ENCODE measurements at places on chromosomes 2 and 18.

GRCh38 chr18:13635046-13635445 lies 91.3 kb downstream of the FAM210A start:
- no peak for DNase-seq

GRCh38 chr2:214261683-214262082 lies 149.2 kb upstream of the VWC2L start:
- no peak for DNase-seq

- no peak for DNase-seq
Measured at GRCh38 chr2:216274194-216274840, 98.0 kb downstream of the MARCHF4 start.

DNA sequence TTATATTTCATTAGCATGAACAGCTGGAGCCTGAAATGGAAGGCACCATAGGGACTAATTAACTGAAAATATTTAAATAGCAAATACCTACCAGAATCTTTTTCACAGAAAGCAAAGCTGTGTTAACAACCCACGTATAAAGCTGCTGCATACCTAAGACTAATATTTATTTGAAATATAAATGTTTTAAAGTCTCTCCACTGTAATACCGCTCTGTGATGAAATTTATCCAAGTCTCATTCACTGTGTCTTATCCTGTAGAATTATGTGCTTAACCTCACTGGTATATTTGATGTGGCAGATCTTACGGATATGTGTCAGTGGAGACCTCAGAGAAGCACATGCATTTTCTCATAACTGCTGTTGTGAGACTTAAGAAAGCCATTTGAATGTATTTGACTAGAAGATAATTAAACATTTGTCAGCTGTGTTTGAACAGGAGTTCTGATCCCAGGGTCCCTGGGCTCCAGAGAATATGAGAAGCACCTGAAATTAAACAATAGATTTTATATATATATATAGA lies 373.3 kb downstream of the ZNF804A start:
- DNase-seq = no peak

DNA sequence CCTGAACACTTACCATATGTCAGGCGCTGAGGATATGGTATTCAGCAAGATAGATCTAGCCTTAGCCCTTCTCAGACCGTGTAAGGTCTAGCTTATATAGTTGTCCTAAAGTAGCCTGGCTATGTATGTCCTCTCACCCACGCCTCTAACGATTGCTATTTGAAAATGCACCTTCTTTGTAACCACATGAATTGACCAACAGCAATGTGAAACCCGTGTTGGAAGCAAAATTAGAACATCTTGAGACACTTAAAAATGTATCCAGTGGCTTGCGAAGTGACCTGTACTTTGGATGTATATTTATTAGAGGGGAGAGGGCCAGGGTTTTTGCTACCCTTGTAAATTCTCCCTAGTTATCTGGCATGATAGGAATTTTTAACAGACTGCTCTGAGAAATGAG lies 860.0 kb upstream of the ZEB2 start:
- no peak for DNase-seq

DNA sequence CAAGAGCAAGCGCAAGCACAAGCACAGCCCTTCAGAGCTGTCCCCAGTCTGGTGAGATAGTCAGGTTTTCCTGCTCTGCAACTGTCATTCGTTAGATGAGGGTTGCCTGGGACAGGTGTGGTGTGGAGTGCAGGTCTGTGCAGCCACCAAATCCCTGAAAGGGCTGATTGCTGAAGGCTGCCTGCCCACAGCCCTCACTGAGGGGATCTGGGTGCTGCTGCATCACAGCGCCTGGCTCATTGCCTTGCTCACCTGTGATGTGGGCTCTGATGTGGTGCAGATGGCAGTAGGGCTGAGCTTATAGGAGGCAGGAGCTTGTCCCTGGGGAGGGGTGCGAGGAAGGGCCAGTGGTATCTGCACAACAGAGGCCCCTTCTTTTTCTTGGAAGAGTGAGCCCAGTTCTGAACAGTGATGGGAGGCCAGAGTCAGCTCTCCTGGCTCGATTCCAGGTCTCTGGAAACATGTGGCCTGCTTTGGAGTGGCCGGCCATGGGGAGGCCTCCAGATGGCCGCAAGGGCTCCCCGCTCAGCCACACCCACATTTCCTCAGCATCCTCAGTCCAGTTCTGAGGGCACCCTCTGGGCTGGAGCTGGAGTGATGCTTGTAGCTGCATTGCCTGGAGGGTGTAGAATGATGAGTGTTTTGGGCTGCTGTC lies 11.4 kb downstream of the UBE2F start:
- no peak for DNase-seq

GRCh38 chr2:158965107-158965506 lies 3.3 kb upstream of the TANC1 start:
- no peak for DNase-seq

DNA sequence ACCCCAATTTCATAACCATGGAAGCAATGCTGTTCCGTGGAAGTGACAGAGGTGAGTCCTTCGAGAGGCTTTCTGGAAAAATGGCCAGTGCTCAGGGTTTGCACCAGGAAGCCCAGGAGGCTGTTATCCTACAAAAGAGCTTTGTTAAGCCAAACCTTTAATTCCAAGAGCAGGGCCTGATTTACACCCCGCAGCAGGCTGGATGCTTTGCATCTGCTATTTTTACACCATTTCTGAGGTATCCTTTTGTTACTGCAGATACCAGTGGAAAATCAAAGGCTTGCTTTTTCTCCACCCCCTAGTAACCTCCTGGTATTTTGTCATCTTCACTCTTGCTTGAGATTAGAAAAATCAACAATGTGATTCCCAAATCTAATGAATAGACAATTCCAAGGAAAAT lies 380.6 kb downstream of the SOX11 start:
- no peak for DNase-seq

DNA sequence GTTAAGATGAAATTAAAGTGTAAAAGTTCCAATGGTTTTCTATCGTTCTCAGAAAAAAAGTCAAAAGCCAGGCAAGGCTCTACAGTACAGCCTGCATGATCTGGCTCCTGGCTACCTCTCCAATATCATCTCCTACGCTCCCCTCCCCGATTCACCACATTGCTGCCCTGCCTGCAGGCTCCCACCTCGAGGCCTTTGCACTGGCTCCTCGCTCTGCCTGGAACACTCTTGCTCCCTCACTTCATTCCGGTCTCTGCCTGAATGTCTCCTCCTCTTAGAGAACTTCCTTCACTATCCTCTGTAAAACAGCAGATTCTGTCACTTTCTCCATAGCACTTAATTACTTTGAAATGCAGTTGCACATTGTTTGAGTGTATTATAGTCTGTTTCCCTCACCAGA lies 72.5 kb downstream of the KLF7 start:
- DNase-seq = no peak

GRCh38 chr18:2976218-2977132 lies 36.5 kb downstream of the LPIN2 start:
- DNase-seq = no peak

DNA sequence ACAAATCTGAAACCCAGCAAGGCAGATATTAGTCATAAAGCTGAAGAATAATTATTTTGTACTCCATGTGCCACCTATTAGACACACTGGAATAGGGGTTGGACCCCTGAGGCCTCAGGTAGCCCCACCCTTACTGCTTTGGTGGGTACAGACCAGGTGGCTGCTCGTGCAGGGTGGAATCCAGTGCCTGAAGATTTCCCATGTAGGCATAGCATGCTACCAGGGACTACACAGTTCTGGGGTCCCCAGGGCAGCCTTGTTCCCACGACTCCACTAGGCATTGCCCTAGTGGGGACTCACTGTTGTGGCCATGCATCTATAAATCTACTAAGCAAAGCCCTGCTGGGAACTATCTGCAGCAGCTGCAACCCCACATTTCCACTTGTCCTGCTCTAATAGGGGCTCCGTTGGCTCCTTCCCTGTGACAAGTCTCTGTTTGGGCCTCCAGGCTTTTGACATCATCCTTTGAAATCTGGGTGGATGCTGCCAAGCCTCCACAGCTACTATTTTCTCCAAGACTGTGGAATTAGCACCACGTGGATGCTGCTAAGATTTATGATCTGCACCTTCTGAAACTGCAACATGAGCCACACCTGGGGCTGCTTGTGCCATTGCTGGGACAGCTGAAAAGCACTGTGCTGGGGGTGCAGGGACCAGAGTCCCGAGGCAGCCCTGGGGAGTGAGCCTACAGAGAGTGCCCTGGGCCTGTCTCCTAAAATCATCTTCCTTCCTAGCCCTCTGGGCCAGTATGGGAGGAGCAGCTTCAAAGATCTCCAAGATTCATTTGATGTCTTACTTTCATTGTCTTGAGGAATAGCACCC lies 303.8 kb downstream of the FSIP2 start:
- no peak for DNase-seq

- DNase-seq = no peak
Measured at GRCh38 chr2:178450524-178450773, 526 bp downstream of the PRKRA start.

DNA sequence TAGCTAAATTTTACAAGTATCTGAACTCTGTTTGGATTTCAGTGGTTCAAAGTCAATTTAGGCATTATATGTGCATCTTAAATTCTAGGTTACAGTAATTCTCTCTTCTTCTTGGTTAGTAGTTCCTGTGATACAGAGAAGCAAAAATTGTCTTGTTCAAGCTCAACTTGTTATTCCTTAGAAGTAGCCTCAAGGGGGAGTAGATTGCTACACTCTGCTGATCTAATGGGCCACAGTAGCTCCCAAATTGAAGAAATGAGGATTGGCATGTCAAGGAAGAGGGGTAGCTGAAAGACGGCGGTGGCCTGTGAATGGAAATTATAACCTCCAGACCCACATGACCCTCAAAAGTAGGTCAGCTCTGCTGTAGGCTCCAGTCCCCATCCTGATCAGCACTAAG lies 334.7 kb downstream of the HRH4 start:
- DNase-seq = no peak

- DNase-seq = no peak
Measured at GRCh38 chr2:68974946-68975665, 670 bp downstream of the GKN1 start.

- DNase-seq = no peak
Measured at GRCh38 chr2:86147793-86148192, 41.8 kb downstream of the PTCD3 start.

DNA sequence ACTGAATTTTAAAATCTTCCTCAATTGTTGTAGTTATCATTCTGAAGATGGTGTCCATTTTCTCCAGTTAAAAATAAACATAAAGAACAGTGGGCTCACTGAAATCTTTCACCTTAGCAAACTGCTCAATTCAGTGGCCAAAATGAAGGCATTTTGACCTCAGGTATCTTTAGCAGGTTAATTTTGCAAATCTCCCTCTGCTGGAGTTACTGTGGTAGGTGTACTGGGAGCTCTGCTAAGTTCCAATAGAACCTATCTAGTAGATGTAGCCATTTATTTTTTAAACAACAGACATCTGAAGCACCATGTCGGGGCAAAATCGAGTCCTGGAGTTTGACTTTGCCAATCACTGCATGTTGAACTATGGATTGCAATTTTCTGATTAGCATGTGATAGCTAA lies 177.1 kb downstream of the IRS1 start:
- no peak for DNase-seq

- DNase-seq = no peak
Measured at GRCh38 chr2:217805668-217806481, 196.9 kb downstream of the TNS1 start.

DNA sequence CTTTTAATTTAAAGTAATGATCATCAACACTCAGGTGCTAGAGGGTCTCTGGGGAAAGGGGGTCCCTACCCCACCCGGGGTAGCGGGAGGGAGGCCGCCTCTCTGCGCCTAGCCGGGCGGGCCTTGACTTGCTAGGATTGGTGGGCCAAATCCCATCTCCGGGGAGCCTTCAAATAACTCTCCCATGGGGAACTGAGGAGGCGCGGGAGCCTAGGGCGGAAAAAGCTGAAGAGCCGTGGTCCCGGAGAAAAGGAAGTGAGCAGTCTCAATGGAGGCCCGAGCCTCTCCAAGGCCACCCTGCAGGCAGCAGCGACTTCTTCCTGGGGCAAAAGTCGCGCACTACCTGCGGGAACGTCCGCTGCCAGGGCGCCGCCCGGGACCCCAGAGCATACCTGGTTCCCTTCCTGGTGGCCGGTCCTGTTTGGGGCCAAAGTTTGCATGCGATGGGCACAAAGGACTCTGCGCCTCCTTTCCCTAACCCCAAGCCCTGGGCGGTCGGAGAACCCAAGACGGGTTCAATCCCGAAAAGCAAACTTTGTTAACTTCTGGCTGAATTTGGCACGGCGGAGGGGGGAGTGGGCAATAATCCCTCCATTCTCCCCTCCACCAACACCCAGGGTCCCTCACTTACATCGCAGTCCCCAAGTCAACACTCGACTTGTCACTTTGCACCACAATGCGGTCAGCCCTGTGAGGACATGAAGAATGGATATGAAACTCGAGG lies 13.6 kb downstream of the EN1 start:
- no peak for DNase-seq

DNA sequence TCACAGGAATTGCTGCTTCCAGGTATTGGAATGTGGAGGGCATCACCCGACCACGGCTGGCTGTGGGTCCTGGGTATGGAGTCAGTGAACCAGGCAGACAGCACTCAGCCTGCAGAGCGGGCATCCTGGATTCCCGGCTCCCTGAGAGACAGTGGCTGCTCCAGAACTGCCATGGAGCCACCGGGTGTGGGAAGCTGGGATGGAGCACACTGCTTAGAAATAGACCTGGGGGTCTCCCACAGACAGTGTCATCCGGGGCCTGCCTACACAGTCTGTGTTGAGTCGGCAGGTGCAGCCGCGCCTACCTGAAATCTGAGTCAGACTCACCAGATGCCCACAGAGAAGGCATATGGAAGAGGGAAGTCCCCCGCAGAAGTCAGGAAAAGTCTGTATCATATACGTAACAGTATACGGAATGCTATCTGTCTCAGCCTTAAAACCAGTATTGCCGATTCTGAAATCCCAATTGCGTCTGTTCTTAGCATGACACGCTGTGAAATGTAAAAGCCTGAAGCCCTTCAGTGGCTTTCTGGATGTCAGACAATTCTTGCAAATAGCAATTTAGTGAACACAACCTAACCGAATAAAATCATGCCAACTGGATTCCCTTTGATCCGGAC lies 509.7 kb upstream of the MYT1L start:
- no peak for DNase-seq

- no peak for DNase-seq
Measured at GRCh38 chr2:41621563-41621962, 426.3 kb upstream of the PKDCC start.

DNA sequence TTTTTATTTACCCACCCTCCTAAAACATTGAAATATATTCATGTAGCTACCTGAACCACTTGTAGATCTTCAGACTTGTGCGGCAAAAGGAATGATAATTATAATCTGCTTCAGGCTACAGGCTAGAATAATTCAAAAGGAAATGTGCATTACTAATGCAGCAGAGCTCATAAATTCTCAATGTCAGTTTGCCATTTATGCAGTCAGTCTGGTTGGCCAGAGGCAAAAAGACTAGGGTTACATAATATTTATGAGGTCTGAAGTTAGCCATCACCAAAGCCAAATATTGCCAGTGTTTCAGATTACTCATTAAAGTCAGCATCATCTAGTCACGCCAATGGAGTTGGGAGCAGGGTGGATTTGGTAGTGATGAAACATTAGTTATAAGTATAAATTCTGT lies 38.9 kb downstream of the METAP1D start:
- DNase-seq = no peak

Measured in activated CD4-positive, CD25-positive, alpha-beta regulatory T cell (primary cell).